DMS79 (cell line): ENCODE measurements at places on chromosomes 6 and 20.

DNA sequence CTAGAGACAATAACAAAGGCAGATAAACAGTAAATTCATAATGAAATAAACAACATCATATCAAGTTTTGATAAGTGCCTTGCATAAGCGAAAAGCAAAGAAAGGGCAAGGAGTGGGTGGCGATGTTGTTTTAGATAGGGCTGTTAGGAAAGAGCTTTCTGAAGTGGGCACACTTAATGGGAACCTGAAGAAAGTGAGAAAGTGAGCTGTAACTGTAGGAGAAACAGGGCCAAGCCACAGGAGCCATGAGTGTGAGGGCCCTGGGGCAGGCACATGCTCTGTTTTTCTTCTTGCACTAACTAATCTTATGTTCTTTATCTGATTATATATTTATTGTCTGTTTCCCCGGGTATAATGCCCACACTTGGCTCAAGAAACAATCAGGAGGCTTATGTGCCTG lies 193.4 kb upstream of the SUPT3H start:
- no peak for DNase-seq

GRCh38 chr6:29147074-29147473 lies 23.6 kb upstream of the OR2J2 start:
- DNase-seq = no peak

GRCh38 chr20:6685626-6686025 lies 81.9 kb upstream of the BMP2 start:
- no peak for DNase-seq

DNA sequence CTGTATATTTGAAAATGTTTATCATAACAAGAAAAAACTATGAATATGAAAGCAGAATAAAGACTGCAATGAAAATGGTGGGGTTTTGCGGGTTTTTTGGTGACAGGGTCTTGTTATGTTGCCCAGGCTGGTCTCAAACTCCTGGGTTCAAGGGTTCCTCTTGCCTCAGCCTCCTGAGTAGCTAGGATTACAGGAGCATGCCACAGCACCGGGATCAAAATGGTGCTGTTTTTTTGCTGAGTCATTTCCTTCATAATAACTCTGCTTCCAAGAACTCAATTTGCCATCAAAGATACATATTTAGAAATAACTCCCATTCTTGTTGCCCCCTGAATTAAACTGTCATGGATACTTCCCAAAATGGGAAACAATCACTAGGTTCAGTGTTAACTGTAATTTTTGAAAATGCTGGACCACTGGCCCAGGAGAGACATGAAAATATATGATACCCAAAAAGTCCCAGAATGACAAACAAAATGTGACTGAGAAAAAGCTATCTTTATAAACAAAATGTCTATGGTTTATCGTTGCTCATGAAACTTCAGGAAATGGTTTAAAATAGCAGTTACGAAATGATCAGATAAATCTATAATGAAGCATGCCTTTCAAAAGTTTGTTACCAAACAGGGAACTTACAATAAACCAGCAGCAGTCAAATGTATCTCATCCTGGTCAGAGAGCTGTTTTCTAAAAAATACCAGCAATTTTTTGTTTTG lies 32.2 kb downstream of the ILRUN start:
- DNase-seq = no peak

GRCh38 chr6:19753826-19754225 lies 83.3 kb upstream of the ID4 start:
- no peak for DNase-seq
